IPS-NIHi11 (cell line): ENCODE measurements at places on chromosomes 13 and 19.
A peak's percentile ranks its signal among the peaks of the same experiment; 100 is the strongest.

- DNase-seq = no peak
These were observed 18.6 kb upstream of the RASA3 start for GRCh38 chr13:114151031-114151430.

DNA sequence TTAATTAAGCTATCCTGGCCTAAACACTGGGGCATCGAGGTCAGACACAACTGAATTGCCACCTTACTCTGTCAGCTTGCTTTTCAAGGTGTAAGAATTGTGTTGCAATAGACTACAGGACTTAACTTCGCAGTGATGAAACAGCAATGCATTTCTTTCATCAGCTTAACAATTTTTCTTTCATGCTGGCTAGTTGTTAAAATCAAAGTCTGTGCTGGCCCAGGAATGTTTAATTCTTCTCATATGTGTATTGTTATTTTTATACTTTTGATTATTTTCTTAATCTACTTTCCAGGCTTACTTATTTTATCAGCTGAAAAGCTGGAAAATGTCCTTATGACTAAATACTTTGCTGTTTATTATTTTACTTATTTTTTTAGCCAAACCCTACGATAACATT, 79.7 kb downstream of the EFNB2 start:
- no peak for DNase-seq

DNA sequence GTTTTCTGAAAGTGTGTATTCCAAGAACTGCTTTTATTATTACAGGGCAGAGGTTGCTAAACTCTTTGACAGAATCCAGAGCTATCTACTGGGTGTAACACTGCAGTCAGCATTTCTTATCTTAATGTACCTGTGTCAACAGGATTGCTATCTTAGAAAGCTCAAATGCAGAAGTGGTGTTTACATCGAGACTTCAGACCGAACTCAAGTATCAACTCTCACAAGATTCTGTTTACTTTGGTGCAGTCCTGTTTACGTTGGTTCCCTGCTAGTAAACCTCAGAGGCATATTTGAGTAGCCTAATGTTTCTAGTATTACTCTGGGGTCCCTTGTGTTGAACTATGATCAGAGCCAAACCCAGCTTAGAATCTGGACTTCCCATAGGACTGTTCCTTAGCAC, 20.5 kb downstream of the SLC15A1 start:
- DNase-seq = no peak

DNA sequence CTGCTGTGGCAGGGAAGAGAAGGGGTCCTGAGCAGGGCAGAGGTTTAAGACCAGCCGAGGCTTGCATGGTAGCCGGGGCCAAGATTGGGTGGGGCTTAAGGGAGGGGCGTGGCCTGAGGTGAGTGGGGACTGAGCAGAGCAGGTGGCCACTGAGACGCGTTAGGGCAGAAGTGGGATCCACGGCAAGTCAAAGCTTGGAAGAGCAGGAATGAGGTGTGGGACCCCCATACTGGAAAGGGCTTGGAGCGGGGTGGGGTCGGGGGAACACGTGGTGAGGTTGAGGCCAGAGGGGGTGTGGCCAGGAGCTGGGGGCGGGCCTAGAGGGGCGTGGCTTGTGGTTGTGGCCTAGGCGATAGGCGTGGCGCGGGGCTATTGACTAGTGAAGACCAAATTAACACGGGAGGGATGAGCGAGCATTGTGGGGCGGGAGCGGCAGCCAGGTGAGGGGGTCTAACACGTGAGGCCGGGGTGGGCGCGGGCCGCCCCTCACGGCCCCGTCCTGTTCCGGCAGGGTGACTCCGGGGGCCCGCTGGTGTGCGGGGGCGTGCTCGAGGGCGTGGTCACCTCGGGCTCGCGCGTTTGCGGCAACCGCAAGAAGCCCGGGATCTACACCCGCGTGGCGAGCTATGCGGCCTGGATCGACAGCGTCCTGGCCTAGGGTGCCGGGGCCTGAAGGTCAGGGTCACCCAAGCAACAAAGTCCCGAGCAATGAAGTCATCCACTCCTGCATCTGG, 3.3 kb downstream of the CFD start:
- peak; percentile 83 for DNase-seq

GRCh38 chr13:19596960-19597361, 35.6 kb upstream of the TPTE2 start:
- no peak for DNase-seq

DNA sequence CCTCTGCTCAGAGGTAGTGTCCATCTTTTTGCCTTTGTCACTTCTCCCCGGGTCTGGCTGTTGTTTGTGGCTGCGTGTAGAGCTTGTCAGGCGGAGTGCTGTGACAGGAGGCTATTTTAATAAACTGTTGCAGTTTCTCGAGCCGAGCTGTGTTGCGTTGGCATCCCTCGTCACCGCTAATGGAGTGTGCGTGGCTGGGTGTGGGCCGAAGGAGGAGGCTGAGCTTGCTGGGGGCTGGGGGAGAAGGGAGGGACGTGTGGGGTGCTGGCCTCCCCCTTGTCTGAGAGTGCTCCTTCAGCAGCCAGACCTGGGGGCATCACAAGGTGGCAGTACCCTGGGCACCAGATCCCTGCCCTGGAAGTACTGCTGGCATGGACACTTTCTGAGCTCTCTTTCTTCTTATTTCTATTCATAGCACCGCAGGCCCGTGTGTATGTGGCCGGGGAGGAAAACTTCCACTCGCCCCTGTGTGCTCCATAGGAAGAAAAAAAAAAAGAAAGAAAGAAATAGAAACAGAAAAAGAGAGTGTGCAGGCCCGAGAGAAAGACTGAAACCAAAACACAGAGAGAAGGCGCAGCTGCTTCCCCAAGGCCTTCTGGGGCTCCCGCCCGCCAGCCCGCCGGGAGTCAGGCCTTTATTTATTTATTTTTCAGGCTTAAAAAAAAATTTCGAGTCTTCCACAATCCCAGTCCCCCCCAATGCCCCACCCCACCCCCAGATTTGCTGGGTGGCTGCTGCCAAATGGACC, 27.0 kb downstream of the NFIX start:
- no peak for DNase-seq

GRCh38 chr13:80312967-80313366, 28.0 kb downstream of the SPRY2 start:
- no peak for DNase-seq

DNA sequence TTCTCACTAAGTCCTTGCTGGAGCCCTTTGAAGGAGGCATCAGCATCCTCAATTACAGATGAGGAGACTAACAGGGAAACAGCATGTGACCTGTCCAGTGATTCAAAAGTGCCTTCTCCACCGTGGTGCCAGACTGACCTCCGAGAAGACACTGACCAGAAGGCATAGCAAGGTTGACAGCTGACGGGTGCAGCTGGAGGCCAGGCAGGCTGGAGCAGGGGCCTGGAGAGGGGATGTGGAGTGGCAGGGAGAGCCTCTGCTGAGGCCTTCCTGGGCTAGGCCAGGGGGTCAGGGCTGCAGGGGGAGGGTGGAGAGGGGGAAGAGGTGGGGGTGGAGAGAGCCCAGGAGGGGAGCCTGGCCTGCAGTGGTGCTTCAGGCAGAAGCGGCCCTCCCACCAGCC, 66.3 kb downstream of the KCTD15 start:
- DNase-seq = no peak

DNA sequence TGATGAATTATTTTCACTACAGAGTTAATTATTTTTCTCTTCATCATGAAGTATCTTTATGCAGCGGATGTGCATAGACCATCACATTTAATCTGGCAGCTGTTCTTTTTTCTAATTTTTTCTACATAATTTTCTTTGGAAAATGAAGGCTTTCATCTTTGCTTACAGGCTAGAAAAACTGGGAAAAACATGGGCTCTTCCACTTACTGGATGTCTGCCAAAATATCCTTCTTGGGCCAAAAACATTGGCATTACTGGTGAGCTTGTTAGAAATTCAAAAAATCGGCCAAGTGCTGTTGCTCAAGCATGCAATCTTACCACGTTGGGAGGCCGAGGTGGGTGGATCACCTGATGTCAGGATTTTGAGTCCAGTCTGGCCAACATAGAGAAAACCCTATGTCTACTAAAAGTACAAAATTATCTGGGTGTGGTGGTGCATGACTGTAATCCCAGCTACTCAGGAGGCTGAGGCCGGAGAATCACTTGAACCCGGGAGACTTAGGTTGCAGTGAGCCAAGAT, 176.8 kb downstream of the ZNF737 start:
- no peak for DNase-seq

DNA sequence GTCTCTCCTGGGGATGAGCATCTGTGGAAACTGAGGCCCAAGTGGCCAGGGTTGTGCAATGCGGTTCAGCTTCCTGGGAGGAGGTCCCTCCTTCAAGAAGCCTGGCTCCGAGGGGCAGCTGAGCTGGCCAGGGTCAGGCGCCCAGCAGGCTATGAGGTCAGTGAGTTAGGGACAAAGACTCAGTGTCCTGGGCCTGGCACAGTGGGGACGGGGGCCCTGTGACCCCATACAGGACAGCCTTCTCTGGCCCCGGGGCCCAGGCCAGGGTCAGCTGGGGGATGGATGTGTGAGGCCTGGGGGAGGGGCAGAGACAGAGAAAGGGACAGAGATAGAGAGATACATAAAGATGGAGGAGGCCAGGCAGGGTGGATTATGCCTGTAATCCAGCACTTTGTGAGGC, 3.0 kb upstream of the IL12RB1 start:
- no peak for DNase-seq

GRCh38 chr19:14505488-14506239, 9.7 kb upstream of the GIPC1 start:
- peak; percentile 92 for DNase-seq

GRCh38 chr13:110449219-110450015, 112.1 kb downstream of the RAB20 start:
- no peak for DNase-seq

GRCh38 chr19:13952931-13953531, 722 bp downstream of the DCAF15 start:
- peak; percentile 60 for DNase-seq

GRCh38 chr13:46165485-46166223, 16.3 kb downstream of the LCP1 start:
- no peak for DNase-seq

GRCh38 chr19:35623327-35624010, 5.4 kb upstream of the RBM42 start:
- no peak for DNase-seq

GRCh38 chr19:3272401-3272931, 48.0 kb downstream of the CELF5 start:
- DNase-seq = no peak

DNA sequence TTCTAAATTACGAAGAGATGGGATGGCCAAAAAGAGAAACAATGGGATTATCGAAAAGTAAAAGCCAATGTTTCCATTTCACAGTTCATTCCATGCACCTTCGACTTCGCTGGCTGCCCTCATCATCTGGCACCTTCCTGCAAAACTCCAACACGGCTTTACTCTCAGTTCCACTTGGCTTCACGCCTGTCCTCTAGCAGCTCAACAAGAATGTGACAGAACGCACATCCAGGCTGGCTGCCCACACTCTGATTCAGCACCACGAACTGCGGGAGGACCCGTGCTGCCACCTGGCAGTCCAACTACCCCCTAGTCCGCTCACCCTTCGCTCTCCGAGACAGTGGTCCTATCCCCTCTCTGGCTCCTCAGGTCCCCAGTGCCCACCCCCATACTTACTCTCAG, 11.7 kb downstream of the ATP7B start:
- DNase-seq = no peak

DNA sequence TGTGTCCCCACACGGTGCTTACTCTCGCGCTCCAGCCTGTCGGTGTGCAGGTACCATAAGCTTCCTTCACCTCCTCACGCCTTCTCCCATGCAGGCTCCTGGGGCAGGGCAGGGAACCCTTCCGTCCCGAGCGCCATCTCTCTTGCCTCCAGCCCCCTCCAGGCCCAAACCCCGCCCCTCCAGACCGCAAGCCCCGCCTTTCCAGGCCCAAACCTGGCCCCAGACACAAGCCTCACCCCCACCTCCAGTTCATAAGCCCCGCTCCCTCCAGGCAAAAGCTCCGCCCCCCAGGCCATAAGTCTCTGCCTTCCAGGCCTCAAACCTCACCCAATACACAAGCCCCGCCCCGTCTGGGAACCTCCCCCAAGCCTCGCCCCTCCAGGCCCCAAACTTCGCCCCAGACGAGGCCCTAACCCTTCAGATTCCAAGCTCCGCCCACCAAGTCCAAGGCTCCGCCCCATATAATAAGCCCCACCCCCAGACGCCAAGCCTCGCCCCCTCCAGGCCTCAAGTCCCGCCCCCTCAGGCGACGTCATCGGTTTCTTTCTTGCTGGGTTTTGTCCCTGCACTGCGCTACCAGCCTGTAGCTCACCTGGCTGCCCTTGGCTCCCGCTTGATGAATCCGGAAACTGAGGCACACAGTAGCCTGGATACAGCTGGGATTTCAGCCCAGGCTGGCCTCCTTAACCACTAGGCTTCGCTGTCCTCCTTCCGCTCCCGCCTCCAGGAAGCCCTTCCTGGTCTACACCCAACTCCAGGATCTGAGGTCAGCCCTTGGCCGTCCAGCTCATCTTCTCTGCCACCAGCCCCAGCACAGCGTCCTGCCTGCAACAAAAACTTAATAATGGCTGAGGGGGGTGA, 16.1 kb downstream of the MKNK2 start:
- peak; percentile 79 for DNase-seq

GRCh38 chr13:41059456-41060081, 1.7 kb upstream of the WBP4 start:
- DNase-seq = no peak

- peak; percentile 89 for DNase-seq
These were observed at the start of gene ZNF626 for GRCh38 chr19:20661150-20661819. Gene ZNF626, minus strand, starts transcription at chr19:20661571. Its CDS starts 125 bp downstream, at chr19:20661446.

DNA sequence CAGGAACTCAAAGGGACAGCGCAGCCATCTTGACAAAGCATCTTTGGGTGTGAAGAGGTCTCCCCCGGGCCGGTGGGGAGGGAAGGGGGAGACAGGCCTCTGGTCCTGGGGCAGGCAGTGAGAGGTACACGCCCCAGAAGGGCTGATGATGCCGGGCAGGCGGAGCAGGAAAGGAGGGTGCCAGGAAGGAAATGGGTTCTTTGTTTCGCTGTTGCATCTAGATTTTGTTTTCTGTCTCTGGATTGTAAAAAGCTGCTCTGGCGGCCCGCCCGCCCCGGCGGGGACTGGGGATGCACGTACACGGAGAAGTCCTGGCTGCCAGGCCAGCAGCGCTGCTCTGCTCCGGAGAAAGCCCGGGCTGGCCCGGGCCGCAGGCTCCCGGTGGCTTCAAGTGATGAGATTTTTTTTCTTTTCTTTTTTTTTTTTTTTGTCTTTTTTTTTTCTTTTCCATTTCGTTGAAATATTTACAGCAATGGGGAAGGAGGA, 13.2 kb upstream of the ASF1B start:
- DNase-seq = peak; percentile 45

GRCh38 chr13:94712287-94712811, at the start of gene SOX21:
Gene SOX21, minus strand, starts transcription at chr13:94712545. Its CDS starts 496 bp downstream, at chr13:94712049.
- DNase-seq = no peak

- no peak for DNase-seq
These were observed 17.7 kb downstream of the INTS6 start for GRCh38 chr13:51435002-51435578.

- DNase-seq = no peak
These were observed 451.0 kb upstream of the SLC10A2 start for GRCh38 chr13:103517066-103517767.
